Activated naive CD4-positive, alpha-beta T cell treated with anti-CD3 and anti-CD28 coated beads for 36 hours (primary cell): ENCODE measurements at places on chromosomes 16 and 17. TPM values are rescaled to one million over a fixed set of nuclear protein-coding genes. Genes with fewer than 3 reads are reported as not detected.

The MEIOB gene
- 0.52 TPM for total RNA-seq

- H3K4me3 ChIP-seq, result no peak overlapping the region
- no peak for DNase-seq
- H3K4me1 ChIP-seq, result no peaks in the 10 kb centered on the region
- no peaks in the 10 kb centered on the region for H3K27me3 ChIP-seq
- no peaks in the 10 kb centered on the region for H3K36me3 ChIP-seq
Measured at GRCh38 chr16:1900452-1900774, 17.8 kb downstream of the HS3ST6 start.

The PFAS gene
- total RNA-seq, result 106 TPM

The DNAH2 gene
- total RNA-seq, result not detected

- H3K4me3 ChIP-seq, result no peak overlapping the region
- H3K27me3 ChIP-seq, result peaks cover 7% of the 10 kb centered on the region
- H3K27ac ChIP-seq, result no peak overlapping the region
- H3K36me3 ChIP-seq, result no peaks in the 10 kb centered on the region
- no peak for DNase-seq
- H3K4me1 ChIP-seq, result peaks cover 16% of the 10 kb centered on the region
Measured at GRCh38 chr16:2835638-2836493, 5.8 kb downstream of the ZG16B start.
